ENCODE measurements at places on chromosomes 11 and 22. TPM values are rescaled to one million over a fixed set of nuclear protein-coding genes. Genes with fewer than 3 reads are reported as not detected.

Gene MS4A14
- not detected for total RNA-seq

Gene SLC22A6
- total RNA-seq: 10.6 TPM

Gene MS4A3
- 0.41 TPM for total RNA-seq

Gene SLCO2B1
- 5.7 TPM for total RNA-seq

Gene KDELR3
- total RNA-seq: 1.2 TPM

Gene TUB
- total RNA-seq: 83.2 TPM

Gene RANBP1
- 182 TPM for total RNA-seq

Gene ZBTB16
- 3.7 TPM for total RNA-seq

Gene TSGA10IP
- not detected for total RNA-seq

- no peak for DNase-seq
These were observed 53.6 kb upstream of the GRK3 start for GRCh38 chr22:25510876-25511275.

- DNase-seq: no peak
These were observed 171.5 kb downstream of the SBF2 start for GRCh38 chr11:10122326-10123197.

DNA sequence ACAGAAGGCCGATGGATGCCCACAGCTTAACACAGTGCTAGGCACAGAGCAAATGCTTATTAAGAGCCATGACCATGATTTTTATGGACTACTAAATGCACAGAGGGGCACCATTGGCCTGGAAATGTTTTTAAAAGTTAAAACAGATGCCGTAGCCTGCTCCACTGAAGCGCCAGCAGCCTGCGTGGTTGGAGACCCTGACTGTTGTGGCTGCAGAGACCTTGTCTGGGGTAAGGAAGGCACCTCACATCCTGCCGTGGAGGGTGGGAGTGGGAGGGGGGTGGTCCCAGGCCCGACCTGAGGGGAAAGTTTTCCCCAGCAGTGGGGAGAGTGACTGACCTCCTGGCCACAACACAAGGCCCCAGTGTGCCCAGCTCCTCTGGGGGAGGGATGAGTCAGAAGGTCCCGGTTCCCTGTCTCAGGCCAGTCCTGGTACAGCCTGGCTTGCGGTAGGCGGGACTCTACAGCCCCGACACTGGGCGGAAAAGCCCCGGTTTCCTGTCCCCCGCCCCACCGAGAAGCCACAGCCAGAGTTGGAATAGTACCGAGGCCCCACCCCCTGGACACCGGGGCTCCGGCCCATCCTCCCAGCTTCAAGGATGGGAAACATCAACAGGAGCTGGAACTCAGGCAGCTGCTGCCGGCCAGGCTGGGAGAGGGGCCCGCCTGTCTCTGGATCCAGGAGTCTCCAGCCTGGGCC is 7.0 kb downstream of the CHST1 start:
- DNase-seq: peak; percentile 75

GRCh38 chr22:46688949-46689348 is 49.1 kb downstream of the CERK start:
- no peak for DNase-seq

DNA sequence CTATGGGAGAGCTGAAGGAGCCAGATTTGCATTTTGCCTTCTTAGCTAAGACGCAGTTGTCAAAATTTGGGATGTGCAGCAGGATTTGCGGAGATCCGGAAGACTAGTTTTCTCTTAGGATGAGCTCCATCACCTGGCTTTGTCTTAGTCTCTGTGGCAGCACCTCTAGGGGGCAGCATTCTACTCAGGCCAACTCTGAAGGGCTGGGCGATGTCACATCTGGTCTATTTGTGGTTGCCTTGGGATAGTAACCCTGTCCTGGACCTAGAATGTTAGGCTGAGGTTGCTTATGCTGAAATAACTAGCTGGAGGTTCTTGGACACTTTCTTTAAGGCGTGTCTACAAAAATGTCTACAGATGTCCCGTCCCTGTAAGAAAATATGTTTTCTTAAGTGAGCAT is 116.2 kb downstream of the FAT3 start:
- no peak for DNase-seq

Measured in frontal cortex (tissue), 4 donors.